Smooth muscle cell of the pulmonary artery (primary cell): ENCODE measurements at places on chromosomes 7 and 10. TPM values are rescaled to one million over a fixed set of nuclear protein-coding genes. Genes with fewer than 3 reads are reported as not detected.

PHKG1 gene
- total RNA-seq: 1.3 and 1.8 TPM in 2 replicates

IGFBP1 gene
- total RNA-seq: 0.79 and 10.2 TPM in 2 replicates

PAX2 gene
- total RNA-seq: not detected in 2 replicates

SLC12A9 gene
- 15.1 and 22.9 TPM in 2 replicates for total RNA-seq

WNT2 gene
- total RNA-seq: 0.20 TPM in 1 of 2 replicates, not detected in the other
